ENCODE measurements at places on chromosomes 2 and 18.

- H3K4me3 ChIP-seq, result no peak overlapping the region
- no peaks in the 10 kb centered on the region for H3K4me1 ChIP-seq
- no peak overlapping the region for H3K27ac ChIP-seq
- H3K36me3 ChIP-seq, result no peaks in the 10 kb centered on the region
These were observed 61.3 kb downstream of the SP110 start for GRCh38 chr2:230158468-230158867.

DNA sequence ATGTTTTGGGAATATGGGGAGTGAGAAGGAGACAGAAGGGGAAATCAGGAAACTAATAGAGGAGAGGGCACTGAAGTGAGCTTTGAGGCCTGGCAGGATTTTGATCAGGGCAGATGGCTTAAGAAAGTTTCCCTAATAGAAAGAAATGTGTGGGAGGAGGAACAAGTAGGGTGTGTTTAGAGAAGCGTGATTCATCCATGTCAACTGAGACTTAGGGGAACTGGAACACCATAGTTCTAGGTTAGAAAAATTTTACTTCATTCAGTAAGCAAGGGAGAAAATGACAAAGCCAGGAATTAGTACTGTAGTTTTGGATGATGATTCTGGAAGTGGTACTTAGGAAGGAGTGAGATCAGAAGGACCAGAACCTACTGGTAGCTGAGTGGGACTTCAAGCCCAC lies 296.0 kb downstream of the PLCL1 start:
- H3K36me3 ChIP-seq, result no peaks in the 10 kb centered on the region
- no peak overlapping the region for H3K27ac ChIP-seq
- no peak overlapping the region for H3K4me3 ChIP-seq
- H3K4me1 ChIP-seq, result no peaks in the 10 kb centered on the region

DNA sequence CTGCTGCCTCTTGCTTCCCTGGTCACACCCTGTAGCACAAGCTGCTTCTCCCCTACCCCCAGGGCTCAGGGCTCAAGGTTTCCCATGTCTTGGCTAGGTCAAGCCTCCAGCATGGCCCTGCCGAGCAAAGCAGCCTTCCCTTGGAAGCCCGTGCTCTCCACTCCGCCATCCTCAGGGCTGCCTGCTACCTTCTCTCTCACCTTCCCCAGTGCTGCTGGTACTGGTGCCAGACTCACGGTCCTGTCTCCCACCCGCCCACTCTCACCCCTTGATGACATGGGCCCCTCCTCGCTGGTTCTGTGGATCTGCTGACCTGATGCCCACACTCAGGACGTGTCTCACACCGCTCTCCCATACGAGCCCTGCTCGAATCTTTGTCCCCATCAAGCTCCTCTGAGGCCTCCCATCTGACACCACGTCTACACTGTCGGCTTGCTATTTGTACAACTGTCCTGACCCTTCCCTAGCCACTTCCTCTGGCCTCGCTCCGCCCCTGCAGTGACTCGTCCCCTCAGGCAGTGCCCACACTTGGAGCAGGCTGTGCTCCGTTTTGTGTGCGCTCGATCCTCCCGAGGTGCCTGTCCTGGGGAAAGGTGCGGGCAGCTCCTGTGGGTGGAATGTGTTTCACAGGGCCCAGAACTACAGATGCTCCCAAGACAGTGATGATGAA lies 49.9 kb downstream of the ZAP70 start:
- no peaks in the 10 kb centered on the region for H3K27me3 ChIP-seq
- H3K36me3 ChIP-seq, result peaks cover 16% of the 10 kb centered on the region
- no peak for DNase-seq
- H3K4me1 ChIP-seq, result no peaks in the 10 kb centered on the region

- H3K27ac ChIP-seq, result no peak overlapping the region
- no peaks in the 10 kb centered on the region for H3K27me3 ChIP-seq
- H3K4me3 ChIP-seq, result no peak overlapping the region
These were observed 81.6 kb upstream of the ALPP start for GRCh38 chr2:232296776-232297525.

DNA sequence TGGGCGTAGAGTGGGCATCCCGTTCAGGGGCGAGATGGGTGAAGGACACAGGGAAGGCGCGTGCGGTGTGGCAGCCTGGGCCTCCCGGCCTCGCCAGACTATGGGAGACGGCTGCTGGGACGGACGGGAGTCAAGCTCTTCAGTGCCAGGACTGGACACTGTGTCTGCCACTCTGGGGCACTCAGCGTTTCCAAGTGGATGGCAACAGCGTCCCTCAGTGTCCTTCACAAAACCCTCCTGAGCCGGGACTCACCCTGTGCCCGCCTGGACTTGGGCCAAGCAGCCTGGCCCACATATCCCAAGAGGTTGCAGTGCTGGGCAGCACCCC lies 16.3 kb upstream of the BOK start:
- DNase-seq, result no peak
- peaks cover 4% of the 10 kb centered on the region for H3K27me3 ChIP-seq
- peaks cover 41% of the 10 kb centered on the region for H3K4me1 ChIP-seq
- no peak overlapping the region for H3K4me3 ChIP-seq

DNA sequence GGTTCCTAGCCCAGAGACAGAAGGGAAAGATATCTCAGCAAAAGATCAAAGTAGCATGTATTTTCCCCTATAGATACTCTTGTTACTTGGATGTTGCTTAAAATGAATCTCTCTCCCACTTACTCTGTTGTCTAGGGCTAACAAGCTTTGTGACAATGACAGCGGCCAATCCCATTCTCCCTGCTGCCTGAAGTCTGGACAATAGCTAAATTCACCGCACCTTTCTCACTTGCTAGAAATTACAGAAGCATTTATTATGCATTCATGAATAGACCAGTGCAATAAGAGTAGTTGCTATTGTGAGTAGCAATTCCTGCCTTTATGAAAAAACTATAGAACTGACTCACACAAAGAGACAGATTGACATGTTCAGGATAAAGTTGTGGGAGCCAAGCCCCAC lies 42.2 kb upstream of the ZC3H15 start:
- H3K36me3 ChIP-seq, result no peaks in the 10 kb centered on the region
- no peaks in the 10 kb centered on the region for H3K4me1 ChIP-seq
- H3K27me3 ChIP-seq, result no peaks in the 10 kb centered on the region
- DNase-seq, result no peak

- H3K36me3 ChIP-seq, result no peaks in the 10 kb centered on the region
- H3K27ac ChIP-seq, result no peak overlapping the region
- H3K4me3 ChIP-seq, result no peak overlapping the region
- H3K27me3 ChIP-seq, result no peaks in the 10 kb centered on the region
- no peaks in the 10 kb centered on the region for H3K4me1 ChIP-seq
These were observed 147.8 kb downstream of the EXOC6B start for GRCh38 chr2:72678024-72678423.

DNA sequence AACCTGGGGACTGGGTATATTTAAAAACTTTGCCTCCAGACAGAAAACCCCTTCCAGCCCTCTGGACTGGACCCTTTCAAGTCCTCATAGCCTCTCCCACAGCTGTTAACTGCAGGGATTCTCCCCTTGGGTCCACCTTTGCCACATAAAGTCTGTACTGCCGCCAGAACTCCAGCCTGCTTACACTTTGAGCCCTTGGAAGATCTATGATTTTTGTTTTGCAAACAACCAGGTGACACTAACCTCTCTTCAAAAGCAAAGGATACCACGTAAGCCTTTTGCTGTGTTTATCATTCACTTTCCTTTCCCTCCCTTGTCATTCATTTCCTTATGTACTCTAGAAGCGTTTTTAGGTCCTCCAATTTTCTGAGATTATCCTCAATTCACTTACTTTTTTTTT lies 4.1 kb upstream of the AGXT start:
- no peak overlapping the region for H3K27ac ChIP-seq
- H3K4me3 ChIP-seq, result no peak overlapping the region
- no peaks in the 10 kb centered on the region for H3K4me1 ChIP-seq
- H3K27me3 ChIP-seq, result peaks cover 25% of the 10 kb centered on the region

DNA sequence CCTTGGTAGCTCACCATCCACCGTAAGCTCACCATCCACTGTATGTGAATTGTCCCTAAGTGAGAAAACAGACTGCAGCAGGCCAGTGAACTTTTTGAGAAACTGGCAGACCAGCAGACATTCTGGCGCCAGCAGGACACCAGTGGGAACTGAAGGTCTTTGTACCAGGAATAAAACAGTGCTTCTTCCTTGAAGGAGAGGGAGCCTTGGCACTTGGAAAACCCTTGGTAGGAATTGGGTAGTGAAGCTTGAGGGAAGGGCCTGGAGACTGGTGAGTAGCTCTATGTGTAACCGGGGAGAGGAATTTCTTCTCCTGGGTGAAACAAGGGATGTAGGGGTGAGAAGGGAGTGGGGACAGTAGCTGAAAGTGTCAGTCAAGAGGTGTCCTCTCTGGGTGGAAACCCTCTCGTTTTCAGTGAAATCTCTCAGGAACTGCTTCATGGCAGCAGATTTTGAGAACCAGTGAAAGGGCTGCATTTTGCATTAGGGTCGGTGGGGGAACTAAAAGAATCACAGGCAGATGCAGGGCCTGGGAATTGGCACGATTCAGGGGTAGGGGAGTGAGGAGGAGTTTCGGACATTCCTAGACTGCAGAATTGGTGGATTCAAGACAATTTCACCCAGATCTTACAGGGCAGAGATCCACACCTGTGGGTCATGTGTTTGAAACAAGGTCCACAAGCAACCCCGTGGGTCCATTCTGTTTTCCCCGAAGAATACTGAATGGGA lies 131.5 kb upstream of the DLX2 start:
- no peaks in the 10 kb centered on the region for H3K36me3 ChIP-seq
- peaks cover 10% of the 10 kb centered on the region for H3K27me3 ChIP-seq
- no peak overlapping the region for H3K27ac ChIP-seq
- peaks cover 25% of the 10 kb centered on the region for H3K4me1 ChIP-seq

DNA sequence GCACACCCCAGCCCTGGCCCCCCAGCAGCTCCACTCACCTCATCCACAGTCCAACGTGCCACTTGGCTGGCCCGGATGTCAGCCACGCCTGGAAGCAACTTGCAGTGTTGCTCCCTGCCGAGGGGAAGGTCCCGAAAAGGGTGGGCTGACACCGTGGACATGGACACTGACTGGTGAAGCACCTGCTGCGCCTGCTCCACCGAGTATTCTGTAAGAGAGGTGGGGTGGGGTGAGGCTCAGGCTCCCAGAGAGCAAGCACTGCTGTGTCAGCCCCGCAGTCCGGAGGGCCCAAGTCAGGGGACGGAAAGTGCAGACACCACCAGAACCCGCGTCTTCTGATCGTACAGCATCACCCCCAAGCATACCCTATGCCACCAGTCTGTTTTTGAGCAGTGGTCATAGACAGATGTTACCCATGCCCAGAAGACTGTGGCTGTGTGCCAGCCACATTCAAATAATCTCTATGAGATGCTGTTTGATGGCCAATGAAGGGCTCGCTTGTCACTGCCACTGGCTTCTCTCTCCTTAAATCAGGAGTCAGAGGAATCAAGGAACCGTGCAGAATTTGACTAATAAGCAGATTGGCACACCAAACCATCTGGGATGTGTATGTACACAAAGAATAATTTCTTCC lies 74.2 kb upstream of the TMEM200C start:
- H3K36me3 ChIP-seq, result no peaks in the 10 kb centered on the region
- H3K27ac ChIP-seq, result no peak overlapping the region
- H3K4me3 ChIP-seq, result no peak overlapping the region
- DNase-seq, result no peak
- H3K27me3 ChIP-seq, result peaks cover 21% of the 10 kb centered on the region
- no peaks in the 10 kb centered on the region for H3K4me1 ChIP-seq

- no peaks in the 10 kb centered on the region for H3K27me3 ChIP-seq
- DNase-seq, result peak; percentile 54
- no peak overlapping the region for H3K4me3 ChIP-seq
- H3K36me3 ChIP-seq, result no peaks in the 10 kb centered on the region
- peaks cover 7% of the 10 kb centered on the region for H3K4me1 ChIP-seq
These were observed 188.0 kb upstream of the PKDCC start for GRCh38 chr2:41859615-41860514.

GRCh38 chr2:140462990-140463389 lies 1667.8 kb downstream of the LRP1B start:
- H3K4me1 ChIP-seq, result no peaks in the 10 kb centered on the region
- H3K4me3 ChIP-seq, result no peak overlapping the region
- no peaks in the 10 kb centered on the region for H3K36me3 ChIP-seq
- DNase-seq, result no peak
- H3K27ac ChIP-seq, result no peak overlapping the region

DNA sequence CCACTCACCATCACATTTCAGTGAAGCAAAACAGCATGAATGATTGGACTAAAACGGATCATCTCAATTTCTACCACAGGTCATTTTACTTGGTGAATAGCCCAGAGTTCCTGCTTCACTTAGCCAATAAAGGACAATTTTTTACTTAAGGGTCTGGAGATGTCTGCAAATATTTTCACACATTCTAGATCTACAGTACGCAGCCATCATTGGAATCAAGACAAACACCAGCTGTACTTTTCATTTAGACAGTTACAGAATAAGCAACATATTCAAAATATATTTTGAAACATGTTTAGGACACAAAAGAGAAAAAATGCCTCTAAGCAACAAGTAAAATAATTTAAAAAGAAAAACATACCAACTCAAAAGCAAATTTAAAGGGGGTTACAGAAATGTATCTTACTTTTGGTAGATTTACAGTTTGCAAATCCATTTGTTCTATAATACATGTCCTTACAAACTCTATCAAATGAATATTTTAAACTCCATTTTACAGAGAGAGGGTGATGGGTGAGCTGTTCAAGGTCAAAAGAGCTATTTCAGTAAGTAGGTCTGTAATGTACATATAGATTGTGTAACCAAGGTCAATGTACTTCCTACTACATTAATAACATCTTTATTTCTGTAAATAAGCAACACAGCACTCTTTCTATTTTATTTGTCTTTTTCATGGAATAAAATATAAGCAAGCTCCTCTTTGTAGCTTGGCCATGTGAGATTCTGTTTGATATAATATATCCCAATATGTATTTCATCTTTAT lies 13.4 kb downstream of the PPP1R1C start:
- no peaks in the 10 kb centered on the region for H3K36me3 ChIP-seq
- H3K4me1 ChIP-seq, result no peaks in the 10 kb centered on the region
- no peak overlapping the region for H3K27ac ChIP-seq
- H3K4me3 ChIP-seq, result no peak overlapping the region
- H3K27me3 ChIP-seq, result no peaks in the 10 kb centered on the region
- no peak for DNase-seq

- H3K27ac ChIP-seq, result no peak overlapping the region
- no peaks in the 10 kb centered on the region for H3K36me3 ChIP-seq
- H3K4me3 ChIP-seq, result no peak overlapping the region
- peaks cover 23% of the 10 kb centered on the region for H3K4me1 ChIP-seq
These were observed 7.3 kb upstream of the MLPH start for GRCh38 chr2:237479747-237480146.

DNA sequence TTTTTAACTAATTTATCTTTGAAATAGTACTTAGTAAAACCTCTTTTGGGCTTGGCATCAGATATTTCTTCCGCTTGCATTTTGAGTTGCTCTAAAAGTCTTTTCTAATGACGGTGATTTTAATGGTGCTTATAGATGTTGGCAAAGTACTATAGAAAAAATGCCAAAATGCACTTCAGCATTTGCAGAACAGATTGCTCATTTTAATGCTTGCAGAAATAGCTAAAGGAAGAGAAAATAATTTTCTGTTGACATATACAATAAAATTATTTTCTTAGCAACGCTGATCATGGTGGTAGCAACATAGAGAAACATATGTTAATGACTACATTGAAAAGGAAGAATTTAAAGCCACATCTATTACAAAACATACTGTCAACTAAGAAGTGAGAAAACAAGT lies 170.7 kb downstream of the STK39 start:
- H3K36me3 ChIP-seq, result no peaks in the 10 kb centered on the region
- DNase-seq, result no peak
- no peak overlapping the region for H3K27ac ChIP-seq
- H3K27me3 ChIP-seq, result no peaks in the 10 kb centered on the region

- no peaks in the 10 kb centered on the region for H3K4me1 ChIP-seq
- no peak overlapping the region for H3K4me3 ChIP-seq
- no peak for DNase-seq
- no peak overlapping the region for H3K27ac ChIP-seq
- no peaks in the 10 kb centered on the region for H3K36me3 ChIP-seq
These were observed 26.7 kb upstream of the DLX2 start for GRCh38 chr2:172129404-172129803.

All from astrocyte (in vitro differentiated cells and primary cell).